ENCODE measurements at places on chromosomes 1 and 21.

- no peak for DNase-seq
Observed at GRCh38 chr1:153795934-153796785, 21.0 kb downstream of the SLC27A3 start.

DNA sequence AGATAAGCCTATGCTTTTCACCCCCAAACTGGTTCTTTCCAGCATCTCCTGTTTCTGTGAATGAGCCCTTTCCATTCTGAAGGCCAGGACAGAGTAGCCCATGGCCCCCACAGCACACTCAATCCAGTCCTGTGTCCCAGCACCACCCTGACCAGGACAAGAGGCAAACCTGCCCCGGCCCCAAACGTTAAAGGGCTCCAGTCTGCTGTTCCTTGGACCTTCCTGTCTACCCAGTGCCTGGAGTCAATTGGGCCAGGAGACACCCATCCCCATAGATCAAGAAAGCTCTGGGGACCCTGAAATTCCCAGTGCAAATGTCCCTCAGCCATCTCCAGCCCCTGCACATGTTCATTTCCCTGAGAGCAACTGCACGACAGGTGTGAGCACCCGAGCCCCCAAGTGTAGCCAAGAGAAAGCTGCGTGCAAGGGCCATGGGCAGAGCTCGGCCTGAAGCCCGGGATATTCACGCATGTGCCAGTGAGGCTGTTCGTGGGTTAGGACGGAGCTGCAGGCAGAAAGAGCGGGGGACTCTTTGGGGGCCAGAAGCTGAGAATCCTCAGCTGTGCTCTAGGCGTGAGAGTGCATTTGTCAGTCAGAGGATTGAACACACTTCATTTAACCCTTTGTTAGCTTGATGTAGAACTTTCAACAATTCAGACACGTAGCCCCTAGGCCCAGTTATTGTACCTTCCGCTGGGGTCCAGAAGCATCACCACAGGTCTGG, 4.2 kb upstream of the RIPK4 start:
- no peak for DNase-seq

DNA sequence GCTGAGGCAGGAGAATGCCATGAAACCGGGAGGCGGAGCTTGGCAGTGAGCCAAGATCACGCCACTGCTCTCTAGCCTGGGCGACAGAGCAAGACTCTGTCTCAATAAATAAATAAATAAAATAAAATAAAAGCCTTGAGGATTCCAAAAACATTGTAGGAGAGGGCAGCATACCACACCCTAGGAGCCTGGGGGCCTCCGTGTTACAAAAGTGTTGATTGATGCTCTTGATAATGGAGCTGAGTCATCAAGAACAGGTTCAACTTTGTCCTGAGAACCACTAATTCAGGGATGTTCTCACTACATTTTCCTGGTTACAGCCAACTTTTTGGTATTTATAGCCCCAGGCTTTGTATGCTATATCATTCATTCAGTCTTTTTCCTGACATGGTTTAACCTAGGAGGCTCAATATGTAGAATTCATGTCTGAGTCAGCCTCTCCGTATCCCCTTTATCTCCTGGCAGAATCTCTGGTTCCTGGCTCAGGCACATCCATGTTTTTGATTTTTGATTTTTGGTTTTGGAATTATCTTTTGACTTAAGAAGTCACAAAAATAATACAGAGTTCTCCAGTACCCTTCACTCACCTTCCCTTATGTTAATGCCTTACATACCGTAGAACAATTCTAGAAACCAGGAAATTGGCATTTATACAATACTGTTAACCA, 69.4 kb downstream of the LRRC8D start:
- DNase-seq: no peak

GRCh38 chr1:5829414-5829813, 162.8 kb downstream of the NPHP4 start:
- DNase-seq: no peak

- no peak for DNase-seq
Observed at GRCh38 chr1:184380468-184380867, 6.4 kb upstream of the C1orf21 start.

GRCh38 chr1:178540646-178541045, 27.7 kb downstream of the TEX35 start:
- no peak for DNase-seq

DNA sequence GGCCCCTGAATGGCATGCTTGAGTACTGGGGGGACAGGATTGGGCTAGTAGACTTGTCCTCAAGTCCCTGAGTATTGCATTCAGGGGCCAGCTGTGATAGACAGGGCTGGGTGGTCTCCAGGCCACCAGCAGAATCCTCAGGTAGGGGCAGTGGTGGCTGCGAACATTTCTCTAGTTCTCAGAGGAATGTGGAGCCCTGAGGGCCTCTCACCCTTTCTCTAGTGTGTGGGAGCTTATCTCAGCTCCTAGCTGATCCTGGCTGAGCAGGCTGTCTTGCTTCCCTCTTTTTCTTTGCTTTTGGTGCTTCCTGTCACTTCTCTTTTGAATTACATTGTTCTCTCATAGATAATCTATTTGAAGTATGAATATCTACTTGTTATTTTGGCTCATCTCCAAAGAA, 30.0 kb upstream of the PM20D1 start:
- no peak for DNase-seq

DNA sequence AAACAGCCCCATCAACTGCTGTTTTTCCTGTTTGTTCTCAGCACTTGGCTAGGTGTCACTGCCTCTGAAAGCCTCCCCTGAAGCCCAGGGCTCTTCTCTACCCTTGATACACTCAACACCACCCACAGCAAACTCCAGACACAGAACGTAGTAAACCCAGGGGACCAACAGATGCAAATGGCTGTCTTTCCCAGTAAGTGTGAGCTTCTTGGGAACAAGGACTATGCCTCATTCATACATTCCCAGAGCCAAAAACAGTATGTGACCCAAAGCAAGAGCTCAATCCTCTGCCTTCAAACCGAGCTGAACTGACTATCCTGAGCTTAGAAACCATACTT, 4.4 kb downstream of the LBR start:
- DNase-seq: no peak

DNA sequence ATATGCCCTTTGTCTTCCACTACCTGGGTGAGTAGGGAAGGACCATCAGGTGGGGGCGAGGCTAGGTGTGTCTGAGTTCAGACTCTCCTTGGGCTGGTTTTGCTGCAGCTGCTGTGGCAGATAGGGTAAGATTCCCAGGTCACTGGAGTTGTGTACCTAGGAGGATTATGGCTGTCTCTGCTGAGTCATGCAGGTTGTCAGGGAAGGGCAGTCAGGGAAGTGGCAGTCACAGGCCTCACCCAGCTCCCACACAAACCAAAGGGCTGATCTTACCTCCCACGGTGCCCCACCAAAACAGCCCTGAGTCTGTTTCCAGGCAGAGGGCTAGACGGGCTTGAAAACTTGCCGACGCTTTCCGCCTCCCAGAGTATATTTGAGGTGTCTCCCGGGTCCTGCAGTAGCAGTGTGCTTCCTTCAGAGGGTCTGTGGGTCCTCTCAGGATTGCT, 201.6 kb upstream of the PLXNA2 start:
- DNase-seq: no peak

DNA sequence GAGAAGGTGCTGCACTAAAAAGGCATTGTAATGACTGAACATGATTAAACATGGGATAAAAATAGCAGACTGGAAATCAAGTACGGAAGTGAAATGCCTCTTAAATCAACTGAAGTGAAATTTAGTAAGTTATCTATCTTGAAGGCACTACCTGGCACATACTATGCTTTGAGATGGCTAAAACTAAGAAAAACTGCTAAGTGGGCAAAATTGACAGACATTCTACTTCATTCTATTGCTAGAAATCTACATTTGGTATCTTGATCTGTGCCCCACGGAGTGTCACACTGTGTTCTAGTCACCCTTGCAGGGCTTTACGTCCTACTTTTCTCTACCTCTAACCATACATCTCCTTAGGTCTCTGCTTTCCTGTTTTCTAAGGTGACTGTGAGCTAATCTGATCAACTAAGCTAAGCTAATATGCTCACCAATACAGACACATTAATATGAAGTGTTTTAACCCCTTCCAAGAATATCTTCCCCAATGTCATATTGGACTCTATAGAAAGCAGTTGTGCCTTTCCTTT, 4.1 kb downstream of the PDC start:
- DNase-seq: no peak

DNA sequence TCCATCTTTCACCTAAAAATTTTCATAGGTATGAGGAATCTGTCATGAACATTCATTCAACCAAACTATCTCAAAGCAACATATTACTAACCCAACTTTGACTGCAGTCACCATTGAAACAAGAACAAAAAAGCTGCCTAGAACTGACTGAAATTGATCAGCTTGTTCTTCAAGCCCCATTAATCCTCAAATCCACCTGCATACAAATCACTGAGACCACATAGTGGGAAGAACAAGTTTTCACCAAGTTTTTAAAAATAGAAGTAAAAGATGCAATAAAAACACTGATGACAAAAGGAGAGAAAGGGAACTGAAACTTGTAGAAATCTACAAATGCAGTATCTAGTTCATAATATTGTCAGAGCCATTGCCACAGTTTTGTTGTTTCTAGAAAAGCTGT, 6.1 kb downstream of the SORT1 start:
- DNase-seq: no peak

- no peak for DNase-seq
Observed at GRCh38 chr1:68157416-68157815, 74.9 kb downstream of the WLS start.

GRCh38 chr1:5889901-5890300, 102.3 kb downstream of the NPHP4 start:
- DNase-seq: no peak
